ENCODE measurements at places on chromosomes 2 and 18.

GRCh38 chr2:106983305-106983704 lies 97.3 kb upstream of the ST6GAL2 start:
- DNase-seq: no peak

- no peak for DNase-seq
These were observed 192.3 kb downstream of the RNF144A start for GRCh38 chr2:7109533-7109885.

- DNase-seq: no peak
These were observed 7.6 kb downstream of the ITM2C start for GRCh38 chr2:230872151-230872967.

- no peak for DNase-seq
These were observed 77.3 kb downstream of the SOCS6 start for GRCh38 chr18:70366174-70366573.

DNA sequence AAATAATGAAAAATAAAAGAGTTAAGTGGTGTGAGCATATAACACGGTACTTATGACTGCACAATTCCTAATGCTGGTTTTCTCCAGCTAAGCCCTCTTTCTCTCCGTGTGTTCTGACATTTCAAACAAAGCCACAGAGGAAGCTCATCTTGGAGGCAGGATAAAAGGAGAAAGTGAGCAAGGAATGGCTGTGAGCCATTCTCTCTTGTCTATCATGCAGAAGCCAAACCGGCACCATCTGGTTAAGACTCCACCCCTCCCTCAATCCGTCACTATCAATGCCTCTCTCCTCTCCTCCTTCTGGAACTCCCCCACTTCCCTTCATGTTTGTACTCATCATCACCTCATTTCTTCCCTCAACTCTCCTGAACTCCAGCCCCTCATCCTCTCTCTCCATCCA lies 210.4 kb downstream of the TMEM163 start:
- DNase-seq: no peak

GRCh38 chr18:9433671-9434121 lies 41.6 kb upstream of the RALBP1 start:
- no peak for DNase-seq

DNA sequence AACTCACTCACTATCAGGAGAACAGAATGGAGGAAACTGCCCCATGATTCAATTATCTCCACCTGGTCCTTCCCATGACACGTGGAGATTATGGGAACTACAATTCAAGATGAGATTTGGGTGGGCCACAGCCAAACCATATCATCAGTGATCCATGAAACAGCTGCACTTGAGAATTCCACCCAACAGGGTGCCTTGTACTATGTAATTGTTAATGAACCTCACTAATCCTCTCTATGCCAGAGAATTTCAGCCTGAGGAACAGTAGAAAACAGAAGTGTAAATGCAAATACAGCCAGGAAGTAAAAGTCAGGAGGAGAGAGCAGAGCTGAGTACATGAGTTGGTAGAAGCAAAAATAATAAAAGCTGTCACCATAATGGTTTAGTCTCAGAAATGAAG lies 261.4 kb downstream of the EPHA4 start:
- no peak for DNase-seq

DNA sequence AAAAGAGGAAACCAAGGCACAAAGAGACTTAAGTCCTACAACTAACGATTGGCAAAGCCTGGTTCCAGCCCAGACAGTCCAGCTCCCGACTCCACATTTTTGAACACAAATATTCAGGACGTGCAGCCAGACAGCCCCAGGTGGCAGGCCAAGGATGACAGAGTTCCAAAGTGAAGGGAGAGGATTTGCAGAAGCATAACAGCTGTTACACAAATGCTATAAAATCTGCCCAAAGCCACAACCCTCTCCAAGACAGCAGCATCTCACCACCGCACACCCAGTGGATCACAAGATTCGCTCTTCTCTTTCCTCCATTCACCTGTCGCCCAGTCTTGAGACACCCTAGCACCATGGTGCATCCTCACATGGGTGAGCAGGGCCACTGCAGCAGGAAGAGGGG lies 227.1 kb upstream of the ID2 start:
- DNase-seq: no peak
